MG63 (cell line): ENCODE measurements at places on chromosomes 4 and X. TPM values are rescaled to one million over a fixed set of nuclear protein-coding genes. Genes with fewer than 3 reads are reported as not detected.

The ALAS2 gene
- total RNA-seq: not detected in 2 replicates

The IBSP gene
- total RNA-seq: not detected in 2 replicates

DNA sequence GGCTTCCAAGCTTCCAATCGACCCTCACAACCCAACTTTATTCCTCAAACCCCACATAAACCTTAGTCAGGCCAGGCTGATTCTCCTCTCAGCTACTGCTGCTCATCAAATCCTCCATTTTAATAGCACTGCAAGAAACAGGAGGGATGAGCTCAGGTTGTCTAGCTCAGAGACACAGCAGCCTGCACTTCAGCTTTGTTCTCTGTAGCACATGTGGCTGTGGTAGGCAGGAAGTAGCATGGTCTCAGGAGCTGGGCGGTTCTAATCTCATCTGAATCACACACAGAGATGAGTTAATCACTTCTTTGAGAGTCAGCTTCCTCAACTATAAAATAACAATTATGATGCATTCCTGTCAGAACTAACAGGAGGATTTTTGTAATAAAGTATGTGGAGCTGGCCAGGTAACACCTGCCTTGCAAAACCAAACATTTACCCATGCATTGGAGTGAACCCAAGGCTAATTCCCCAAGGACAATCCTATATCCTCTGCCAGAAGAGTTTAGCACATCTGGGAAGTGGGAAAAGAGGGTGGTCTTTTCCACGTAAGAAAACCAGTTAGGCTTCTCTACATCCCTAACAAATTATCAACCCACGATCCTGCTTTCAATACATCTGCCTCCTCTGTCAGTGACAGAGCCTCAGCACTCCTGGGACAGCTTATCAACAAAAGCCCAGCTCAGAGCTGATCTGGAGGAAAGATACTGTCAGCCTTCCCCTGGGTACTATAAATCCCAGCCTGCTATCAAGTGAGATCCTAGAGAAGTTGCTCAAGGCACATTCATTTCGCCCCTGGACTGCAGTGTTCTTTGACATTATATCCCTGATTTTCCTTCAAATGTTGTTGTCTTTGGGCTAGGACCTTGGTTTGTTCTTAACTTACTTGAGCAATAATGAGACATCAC lies 32.8 kb downstream of the ELOVL6 start:
- DNase-seq: peak; percentile 64

The SPOCK3 gene
- total RNA-seq: 1.3 TPM in 1 of 2 replicates, not detected in the other

The FRMD7 gene
- total RNA-seq: not detected in 2 replicates

GRCh38 chr4:111755571-111755970 lies 389.7 kb upstream of the FAM241A start:
- DNase-seq: no peak

The KIF4A gene
- 26.6 and 30.0 TPM in 2 replicates for total RNA-seq

The TLR6 gene
- 0.82 TPM in 1 of 2 replicates, not detected in the other for total RNA-seq
